ENCODE measurements at places on chromosomes 2 and 18.

DNA sequence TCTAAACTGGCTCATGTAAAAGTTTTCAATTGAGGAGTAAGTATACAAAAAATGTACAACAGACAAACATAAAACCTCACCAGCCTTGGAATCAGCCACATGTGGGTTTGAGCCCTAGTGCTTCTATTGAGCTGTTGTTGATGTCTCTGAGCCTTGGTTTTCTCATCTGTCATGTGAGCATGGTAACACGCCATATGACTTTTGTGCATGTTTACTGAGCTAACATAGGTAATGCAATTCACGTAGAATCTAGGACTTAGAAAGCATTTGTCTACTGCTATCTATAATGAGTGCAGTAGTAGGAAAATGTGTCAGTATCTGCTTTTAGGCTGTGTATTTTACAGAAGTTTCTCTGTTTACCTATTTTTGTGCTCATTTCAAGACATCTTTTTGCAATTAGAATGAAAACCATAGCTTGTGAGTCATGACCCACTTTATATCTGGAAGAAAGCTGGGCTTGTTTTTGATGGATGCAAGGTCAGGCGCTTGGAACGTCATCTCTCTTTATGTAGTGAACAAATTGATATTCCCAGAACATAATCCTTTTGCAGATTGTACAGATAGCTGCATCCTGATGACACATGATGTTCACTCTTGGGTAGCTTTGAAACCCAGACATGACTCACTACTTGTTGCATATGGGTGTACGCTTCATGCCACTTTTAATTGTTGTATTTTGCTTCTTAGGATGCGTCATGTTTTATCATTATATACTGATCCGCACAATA lies 94.3 kb downstream of the RNF144A start:
- no peak for DNase-seq

DNA sequence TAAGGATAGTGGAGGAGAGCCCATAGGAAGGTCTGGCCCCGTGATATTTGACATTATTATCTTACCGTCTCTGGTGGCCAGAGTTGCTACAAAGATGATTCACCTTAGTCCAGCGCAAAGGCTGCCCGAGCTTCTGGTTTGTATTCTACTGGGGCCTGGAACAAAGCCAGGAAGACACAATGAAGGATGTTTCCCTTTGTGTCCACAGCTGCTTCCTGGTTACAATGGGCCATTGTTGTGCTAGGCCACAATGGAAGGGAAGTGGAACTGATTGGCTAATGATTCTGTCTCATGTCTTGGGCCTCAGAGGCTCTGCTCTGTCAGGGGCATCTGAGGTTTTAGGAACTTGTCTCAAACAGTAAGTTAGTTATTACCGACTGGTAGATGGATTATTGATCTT lies 132.2 kb downstream of the TDRD15 start:
- DNase-seq = no peak

DNA sequence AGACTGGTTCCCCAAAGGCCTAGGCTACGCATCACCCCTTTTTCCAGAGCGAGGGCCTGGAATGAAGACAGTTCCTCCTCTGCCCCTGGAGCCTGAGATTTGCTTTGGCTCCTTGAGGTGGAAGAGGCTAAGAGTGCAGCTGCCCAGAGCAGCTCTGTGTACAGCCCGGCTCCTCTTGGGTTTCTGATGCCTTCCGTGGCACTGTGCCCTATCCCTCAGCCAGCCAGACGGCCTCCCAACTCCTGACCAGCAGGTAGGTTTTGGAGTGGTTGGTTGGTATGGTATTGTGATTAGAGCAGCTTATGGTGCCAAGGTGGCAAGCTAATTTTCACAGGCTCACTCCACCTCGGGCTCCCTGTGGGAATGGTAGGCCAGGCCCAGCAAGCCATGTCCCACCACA lies 112.2 kb downstream of the TANC1 start:
- no peak for DNase-seq

- no peak for DNase-seq
These were observed 493.3 kb downstream of the CMPK2 start for GRCh38 chr2:6372317-6372901.

DNA sequence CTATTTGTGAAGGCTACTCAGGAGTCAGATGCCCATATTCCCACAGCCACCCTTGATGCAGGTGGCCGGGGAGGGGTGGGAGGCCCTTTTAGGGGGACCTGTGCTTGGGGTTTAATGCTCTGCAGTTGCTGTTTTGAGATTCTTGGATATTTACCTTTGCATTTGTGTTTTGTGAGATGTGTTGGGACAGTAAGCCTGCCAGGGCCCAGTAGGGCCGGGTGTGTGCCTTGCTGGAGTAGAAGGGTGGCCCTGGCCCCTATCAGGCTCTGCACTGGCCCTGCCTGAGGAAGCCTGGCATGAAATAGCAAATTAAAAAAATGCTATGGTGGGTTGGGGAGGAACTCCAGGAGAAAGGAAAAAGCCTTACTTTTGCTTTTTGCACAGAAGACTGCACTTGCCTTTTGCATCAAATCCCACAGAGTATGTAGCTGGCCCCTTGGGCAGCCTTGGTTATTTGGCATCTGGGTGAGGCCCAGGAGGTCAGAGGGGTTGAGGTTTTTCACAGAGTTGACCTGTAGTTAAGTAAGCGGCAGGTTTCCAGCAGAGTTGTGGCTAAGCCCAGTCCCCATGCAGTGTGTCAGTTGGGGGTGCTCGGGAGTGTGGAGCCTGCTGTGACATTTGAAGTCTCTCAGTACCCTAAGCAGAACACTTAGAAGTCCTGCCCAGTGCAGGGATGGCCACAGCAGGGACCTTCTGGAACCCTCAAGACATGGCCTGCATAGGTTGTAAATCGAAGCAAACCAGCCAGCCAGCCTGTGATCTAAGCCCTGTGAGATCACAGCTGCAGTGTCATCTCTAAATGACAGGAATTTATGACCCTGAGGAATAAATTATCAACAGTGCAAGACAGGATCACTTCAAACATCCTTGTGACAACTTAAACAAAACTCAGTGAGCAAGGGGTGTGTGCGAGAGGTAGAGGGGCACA lies 68.8 kb downstream of the SH3RF3 start:
- DNase-seq = no peak

DNA sequence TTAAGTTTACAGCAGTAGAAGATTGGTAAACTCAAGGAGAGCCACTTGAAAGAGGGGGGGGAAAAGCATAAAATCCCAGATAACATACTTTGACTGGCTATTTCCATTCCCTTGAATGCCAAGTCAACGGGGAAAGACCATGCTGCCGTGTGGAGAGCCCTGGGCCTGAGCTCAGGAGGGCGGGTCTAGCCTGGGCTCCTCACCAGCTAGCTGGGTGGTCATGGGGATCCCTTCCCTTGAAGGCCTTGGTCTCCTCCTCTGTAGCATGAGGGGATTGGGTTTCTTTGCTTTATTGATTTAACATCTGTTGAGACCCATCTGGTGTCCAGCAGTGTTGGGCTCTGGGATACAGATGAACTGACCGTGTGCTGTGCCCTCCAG lies 35.0 kb downstream of the TEX51 start:
- DNase-seq = no peak

GRCh38 chr2:131093696-131094462 lies 619 bp upstream of the FAM168B start:
- no peak for DNase-seq

GRCh38 chr2:48272199-48272598 lies 257.8 kb upstream of the STON1 start:
- DNase-seq = no peak

DNA sequence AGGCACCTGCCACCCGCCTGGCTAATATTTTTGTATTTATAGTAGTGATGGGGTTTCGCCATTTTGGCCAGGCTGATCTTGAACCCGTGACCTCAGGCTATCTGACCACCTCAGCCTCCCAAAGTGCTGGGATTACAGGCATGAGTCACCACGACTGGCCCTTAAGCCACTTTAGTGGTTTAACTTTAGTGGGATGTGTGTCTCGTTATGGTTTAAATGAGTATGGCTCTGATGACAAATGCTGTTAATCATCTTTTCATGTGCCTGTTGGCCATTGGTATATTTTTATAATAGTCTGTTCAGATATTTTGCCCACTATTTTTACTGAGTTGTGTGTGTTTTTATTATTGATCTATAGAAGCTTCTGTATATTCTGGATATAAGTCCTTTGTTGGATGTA lies 205.9 kb downstream of the MYO1B start:
- DNase-seq = no peak

GRCh38 chr2:52454962-52455361 lies 1312.6 kb upstream of the CHAC2 start:
- DNase-seq = no peak

- no peak for DNase-seq
These were observed 533 bp downstream of the HPCAL1 start for GRCh38 chr2:10303181-10303693.

DNA sequence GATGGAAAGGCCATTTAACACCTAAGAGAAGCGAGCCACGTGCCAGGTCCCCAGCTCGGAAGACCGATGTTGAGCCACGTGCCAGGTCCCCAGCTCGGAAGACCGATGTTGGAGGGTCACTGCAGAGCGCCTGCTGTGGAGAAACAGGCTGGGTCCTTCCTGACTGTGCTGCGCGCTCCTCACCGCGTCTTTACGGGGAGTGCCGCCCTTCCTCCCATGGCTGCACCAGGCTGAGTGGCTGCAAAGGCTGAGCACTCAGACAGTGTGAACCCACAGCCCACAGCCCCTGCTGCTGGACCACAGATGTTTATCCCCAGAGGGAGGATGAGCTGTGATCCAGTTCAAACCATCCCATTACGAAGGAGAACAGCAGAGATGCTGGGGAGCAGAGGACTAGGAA lies 55.7 kb downstream of the RTP5 start:
- no peak for DNase-seq

DNA sequence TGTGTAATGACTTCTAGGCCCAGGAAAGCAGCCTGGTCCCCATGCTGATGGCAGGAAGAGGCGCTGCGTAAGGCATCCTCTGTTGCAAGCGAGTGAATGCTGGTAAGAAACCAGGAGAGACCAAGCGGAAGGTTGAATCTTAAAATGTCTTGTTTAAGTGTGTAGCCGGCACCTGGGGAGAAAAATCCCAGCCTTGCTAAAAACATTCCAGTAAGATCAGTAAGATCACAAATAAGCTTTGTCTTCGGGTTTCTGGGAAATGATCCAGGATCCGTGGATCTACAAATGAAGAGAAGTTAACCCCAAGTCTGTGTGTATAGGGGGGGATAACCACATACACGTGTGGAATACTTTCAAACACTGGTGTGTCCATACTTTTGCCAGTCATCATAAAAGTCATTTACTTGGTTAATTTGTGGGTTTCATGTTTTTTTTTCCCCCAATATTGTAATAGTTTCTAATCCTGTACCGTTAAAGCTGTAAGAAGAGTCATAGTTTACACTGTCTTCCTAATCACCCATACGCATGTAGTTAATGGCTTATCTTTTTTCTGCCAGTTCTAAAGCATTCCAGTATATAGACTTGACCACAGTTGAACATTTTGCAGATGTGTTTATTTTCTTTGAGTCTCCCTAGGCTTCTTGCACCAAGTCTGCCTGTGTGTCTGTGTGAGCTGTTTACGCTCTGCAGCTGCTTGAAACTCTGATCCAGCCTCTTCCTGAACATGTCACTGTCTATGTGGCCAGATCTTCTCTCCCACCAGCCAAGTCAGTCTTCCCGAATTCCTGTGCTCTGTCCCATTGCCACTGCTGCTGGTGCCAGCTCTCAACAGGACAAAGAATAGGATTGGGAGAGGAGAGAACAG lies 135.9 kb upstream of the ARL4C start:
- DNase-seq = peak; percentile 68

- no peak for DNase-seq
These were observed 304.7 kb downstream of the TCF4 start for GRCh38 chr18:55283309-55283708.

- DNase-seq = no peak
These were observed 12.8 kb downstream of the FANCL start for GRCh38 chr2:58228299-58228698.

- DNase-seq = no peak
These were observed 536 bp downstream of the XDH start for GRCh38 chr2:31413862-31414550.

- DNase-seq = no peak
These were observed 56.9 kb downstream of the RRM2 start for GRCh38 chr2:10179422-10179821.

- peak; percentile 51 for DNase-seq
These were observed 82.8 kb upstream of the CPO start for GRCh38 chr2:206856513-206856912.

DNA sequence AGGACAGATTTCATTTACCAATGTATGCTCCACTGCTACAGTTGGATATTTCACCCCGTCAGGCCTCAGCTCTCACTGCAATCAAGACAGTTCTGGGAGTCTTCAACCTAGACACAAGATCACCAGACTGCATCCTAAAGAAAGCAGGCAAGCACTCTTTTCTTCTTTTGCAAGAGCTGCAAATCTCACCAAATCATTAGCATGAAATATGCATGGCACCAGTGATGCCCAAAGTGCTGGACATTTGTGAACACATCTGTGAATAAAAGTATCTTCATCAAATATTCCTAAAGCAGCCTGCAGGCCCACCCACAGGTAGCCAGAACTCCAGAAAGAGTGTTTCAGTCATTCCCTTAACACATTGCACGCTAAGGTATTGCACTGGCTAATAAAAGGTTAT lies 87.5 kb downstream of the RBM43 start:
- DNase-seq = no peak

GRCh38 chr2:241070361-241070760 lies 31.7 kb downstream of the MTERF4 start:
- no peak for DNase-seq

GRCh38 chr2:54755641-54756326 lies 32.3 kb downstream of the EML6 start:
- DNase-seq = no peak

DNA sequence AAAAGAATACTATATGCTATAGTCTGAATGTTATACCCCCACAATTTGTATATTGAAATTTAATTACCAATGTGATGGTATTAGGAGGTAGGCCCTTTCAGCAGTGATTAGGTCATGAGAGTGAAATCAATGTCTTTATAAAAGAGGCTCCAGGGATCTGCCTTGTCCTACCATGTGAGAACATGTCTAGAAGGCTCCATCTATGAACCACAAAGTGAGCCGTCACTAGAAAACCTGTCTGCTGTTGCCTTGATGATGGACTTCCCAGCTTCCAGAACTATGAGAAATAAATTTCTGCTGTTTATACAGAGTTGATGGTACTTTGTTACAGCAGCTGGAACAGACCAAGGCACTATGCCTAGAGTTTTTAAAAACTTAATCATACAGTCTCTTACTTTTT lies 46.3 kb upstream of the FAM124B start:
- no peak for DNase-seq

- peak; percentile 78 for DNase-seq
These were observed 38.5 kb downstream of the LPIN1 start for GRCh38 chr2:11784747-11785610.

- peak; percentile 29 for DNase-seq
These were observed 375.0 kb downstream of the CTNNA2 start for GRCh38 chr2:79887747-79888374.

DNA sequence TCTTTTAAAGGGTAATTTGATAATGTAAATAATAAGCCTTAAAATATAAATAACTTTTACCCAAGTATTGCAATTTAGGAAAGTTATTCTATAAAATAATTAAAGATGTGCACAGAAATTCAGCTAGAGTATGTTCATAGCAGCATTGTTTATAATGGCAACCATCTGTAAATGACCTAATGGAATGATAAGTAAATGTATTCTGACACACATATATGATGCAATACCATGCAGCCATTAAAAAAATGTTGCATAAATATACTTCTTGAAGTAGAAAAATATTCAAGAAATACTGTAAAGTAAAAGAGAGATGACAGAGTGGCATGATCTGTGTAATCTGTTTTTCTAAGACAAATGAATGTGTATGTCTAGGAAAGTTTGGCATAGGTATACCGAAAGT lies 545.7 kb downstream of the ZEB2 start:
- DNase-seq = no peak

GRCh38 chr2:75667884-75668283 lies 21.3 kb downstream of the MRPL19 start:
- no peak for DNase-seq

GRCh38 chr2:197993363-197993762 lies 189.0 kb downstream of the PLCL1 start:
- no peak for DNase-seq
